ENCODE measurements at places on chromosomes 5 and 9.

- no peak for DNase-seq
Measured at GRCh38 chr5:56534102-56534829, 281.1 kb upstream of the MAP3K1 start.

- DNase-seq, result no peak
Measured at GRCh38 chr5:68960961-68961360, 132.9 kb upstream of the SLC30A5 start.

GRCh38 chr9:136232969-136233368, 12.6 kb downstream of the QSOX2 start:
- no peak for DNase-seq

DNA sequence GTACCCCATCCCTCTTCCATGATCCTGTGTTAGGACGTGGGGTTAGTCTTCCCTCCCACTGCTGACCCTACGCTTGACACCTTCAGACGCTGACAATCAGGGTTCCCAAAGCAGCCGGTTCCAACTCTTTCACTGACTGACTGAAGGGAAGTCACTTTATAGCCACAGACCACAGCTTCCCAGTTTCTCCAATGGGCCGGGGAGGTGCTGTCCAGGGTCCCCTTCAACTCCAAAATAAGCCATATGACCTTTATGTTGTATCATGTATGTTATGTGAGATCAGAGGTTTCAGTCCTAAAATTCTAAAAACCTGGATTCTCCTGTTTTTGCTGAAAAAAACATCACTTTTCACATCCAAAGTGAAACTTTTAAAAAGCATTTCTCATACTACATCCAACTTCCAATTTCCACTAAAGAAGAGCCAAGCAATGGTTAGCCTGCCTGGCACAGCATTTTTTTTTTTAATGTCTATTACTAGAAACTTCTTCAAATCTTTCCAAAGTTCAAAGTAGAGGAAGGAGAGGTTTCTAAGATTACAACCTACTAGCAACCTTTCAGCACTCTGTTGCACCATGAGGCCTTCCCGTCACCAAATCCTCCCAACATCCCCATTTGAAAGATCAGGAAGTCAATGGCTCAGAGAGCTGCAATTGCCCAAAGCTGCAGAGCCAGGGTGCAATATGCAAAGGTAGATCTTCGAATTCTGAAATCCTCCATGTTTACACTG, 5.2 kb downstream of the EPB41L4B start:
- DNase-seq, result no peak

DNA sequence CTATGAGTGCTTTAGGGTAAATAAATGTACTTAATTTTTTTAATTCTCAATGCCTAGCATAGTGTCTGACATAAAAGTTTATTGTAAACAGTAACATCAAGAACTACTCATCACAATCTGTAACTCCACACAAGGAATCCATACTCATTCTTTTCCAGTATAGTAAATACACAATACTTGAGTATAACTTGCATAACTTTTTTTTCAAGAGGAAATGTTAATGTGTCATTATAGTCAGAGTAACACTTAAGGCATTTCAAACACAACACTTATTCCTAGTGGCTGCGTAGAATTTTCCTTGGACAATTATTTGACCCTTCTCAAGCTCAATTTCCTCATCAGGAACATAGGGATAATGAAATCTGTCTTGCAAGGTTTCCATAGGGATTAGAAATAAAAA, 584.3 kb downstream of the CAAP1 start:
- DNase-seq, result no peak

- no peak for DNase-seq
Measured at GRCh38 chr5:107655831-107656230, 14.9 kb downstream of the EFNA5 start.

DNA sequence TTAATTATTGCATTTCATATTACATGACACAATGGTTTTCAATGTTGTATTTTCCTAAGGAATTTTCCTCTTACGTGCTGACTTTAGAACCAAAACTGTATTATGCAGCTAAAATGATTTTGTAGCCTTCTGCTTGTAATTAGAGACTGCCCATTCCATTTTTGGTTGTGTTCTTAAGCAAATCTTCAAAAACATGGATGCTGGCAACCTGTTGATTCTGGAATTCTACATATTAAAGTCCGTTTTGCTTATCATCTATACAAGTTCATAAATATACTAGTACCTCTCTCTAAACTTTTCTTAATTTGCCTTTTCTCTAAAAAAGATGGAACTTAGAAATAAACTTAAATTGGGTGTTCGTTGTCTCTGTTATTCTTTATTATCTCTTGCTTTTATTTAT, 88.3 kb downstream of the NR3C1 start:
- DNase-seq, result no peak

DNA sequence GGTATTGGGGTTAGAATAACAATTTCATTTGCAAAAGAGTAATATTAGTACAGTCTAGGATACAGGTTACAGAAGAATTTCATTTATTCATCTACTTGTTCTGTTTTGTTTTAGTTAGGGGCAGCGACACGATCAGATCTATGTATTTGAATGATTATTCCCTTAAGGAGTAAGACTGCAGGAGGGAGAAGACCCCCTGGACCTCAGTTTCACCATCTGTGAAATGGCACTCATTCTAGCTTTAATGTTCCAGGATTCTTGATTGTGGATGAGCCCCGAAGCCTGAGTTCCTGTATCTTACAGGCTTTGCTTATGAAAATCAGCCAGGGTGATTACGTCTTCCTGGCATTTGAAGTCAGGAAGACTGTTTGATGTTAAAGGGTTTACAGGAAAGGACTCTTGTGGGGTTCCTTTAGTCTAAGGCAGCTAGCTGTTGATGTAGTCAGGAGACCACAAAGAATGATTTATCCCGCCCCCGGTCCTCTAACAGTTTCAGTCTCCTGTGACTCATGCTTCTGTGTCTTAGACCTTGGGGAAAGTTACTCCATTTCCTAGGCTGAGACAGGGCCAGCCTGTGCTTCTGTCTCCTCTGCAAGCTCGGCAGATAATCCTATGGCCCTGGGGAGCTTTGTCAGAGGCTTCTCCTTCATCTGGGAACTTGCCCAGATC, 11.5 kb downstream of the SMIM3 start:
- no peak for DNase-seq

DNA sequence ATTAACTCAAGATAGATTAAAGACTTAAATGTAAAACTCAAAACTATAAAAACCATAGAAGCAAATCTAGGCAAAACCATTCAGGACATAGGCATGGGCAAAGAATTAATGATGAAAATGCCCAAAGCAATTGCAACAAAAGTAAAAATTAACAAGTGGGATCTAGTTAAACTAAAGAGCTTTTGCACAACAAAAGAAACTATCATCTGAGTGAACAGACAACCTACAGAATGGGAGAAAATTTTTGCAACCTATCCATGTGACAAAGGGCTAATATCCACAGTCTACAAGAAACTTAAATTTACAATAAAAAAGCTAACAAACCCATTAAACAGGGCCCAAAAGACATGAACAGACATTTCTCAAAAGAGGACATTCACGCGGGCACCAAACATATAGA, 34.4 kb upstream of the ZFAND5 start:
- no peak for DNase-seq

- DNase-seq, result no peak
Measured at GRCh38 chr5:61245486-61245885, 83.2 kb upstream of the SMIM15 start.

DNA sequence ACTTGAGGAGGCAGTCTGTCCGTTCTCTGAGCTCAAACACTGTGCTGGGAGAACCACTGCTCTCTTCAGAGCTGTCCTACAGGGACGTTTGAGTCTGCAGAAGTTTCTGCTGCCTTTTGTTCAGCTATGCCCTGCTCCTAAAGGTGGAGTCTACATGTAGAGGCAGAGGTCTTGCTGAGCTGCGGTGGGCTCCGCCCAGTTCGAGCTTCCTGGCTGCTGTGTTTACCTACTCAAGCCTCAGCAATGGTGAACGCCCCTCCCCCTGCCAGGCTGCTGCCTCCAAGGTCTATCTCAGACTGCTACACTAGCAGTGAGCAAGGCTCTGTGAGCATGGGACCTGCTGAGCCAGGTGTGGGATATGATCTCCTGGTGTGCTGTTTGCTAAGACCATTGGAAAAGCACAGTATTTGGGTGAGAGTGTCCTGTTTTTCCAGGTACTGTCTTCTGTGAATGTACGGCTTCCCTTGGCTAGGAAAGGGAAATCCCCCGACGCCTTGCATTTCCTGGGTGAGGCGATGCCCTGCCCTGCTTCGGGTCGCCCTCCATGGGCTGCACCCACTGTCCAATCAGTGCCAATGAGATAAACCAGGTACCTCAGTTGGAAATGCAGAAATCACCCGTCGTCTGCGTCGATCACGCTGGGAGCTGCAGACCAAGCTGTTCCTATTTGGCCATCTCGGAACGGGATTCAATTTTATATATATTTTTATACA, 58.5 kb downstream of the CNTRL start:
- peak; percentile 59 for DNase-seq

DNA sequence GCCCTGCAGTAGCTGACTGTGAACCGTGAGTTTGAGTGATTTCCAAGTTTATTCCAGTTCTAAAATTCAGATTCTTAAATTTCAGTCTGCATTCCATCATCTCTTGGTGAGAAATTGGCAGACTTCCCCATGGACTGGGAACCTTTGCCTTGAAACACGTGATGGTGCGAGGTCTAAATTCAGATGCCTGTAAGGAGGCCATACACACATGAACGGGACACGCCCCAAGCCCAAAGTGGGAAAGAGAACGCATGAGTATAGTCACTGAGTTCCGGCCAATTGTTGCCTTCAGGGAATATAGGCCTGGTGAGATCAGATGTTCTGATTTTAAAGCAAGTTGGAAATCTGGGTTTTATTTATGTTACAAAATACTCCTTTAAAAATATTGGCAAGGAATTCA, 1084.4 kb upstream of the WWC1 start:
- DNase-seq, result no peak

- no peak for DNase-seq
Measured at GRCh38 chr5:60943624-60944023, 1.2 kb downstream of the ERCC8 start.

DNA sequence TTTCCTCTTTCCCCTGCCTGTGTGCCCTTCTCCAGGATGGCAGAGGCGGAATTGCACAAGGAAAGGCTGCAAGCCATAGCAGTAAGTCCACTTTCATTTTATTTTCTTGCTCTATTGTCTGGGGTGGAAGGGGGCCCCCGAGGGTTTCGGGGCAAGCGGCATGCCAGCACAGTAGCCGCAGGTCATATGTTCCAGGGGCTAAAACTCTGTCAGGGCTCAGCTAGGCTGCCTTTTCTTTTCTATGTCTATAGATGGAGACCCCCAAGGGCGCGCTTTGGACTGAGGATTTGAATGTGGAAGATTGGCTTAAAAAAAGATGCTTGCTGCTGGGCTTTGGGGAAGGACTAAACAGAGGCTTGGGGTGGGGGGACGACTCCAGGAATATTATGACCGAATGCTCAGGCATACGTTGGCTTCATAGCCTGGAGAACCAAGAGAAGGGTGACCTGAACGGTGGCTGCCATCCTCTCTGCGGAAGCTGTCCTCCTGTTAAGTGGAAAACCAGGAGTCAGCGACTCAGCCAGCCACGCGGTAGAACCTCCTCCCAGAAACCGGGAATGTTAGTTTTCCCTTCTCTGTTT, 545 bp downstream of the PALM2AKAP2 start:
- DNase-seq, result no peak

- no peak for DNase-seq
Measured at GRCh38 chr5:26903469-26903868, 134.9 kb downstream of the CDH9 start.

DNA sequence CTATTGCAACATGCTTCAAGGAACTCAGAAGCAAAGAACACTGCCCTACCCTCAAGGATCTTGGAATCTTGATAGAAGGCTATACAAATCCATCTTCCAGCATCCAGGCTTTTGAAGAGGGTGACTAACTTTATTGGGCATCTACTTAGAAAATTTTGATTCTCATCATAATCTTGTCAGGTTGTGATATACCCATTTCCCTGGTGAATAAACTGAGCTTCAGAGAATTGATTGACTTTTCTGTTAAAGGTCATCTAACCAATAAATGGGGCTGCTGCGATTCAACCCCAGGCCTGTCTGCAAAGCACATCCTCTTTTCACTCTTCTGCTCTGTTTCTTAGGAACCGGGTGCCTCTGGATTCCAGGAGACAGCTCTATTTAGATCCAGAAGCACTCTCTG, 19.9 kb upstream of the INSYN2B start:
- no peak for DNase-seq

DNA sequence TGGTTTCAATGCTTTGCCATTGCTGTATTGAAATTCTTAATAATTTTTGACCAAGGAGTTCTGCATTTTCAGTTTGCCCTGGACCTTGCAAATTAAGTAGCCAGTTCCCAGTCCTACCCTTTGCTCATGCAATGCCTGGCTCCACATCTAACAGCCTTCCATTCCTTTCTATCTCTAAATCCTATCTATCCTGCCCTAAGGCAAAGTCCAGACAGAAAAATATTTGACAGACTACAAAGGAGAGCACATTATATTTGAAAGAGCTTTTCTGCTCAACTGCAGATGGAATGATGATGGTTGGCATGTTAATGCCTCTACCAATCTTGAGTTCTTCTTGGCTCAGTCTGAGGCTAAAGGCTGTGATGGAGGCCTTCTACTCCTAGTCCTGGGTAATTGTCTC, 15.5 kb downstream of the SLC22A4 start:
- DNase-seq, result no peak

DNA sequence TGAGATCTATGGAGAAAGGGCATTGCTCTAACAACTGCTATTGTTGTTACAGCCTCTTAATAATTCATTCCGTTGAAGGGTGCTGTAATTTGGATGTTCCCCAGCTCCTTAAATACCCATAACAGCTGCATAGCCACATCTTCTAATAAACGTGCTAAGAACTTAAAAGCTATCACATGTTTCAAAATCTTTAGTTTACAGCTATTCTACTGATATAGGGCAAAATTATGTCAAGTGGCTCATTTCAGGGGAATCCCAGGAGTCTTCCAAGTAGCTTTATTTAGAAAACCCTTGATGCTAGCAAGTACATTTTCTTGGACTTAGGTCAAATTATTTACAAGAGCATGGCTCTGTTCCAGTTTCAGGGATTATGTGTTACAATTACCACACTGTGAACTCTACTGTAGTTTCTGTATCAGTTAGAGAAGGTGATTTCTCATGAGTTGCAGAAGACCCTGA, 990.4 kb upstream of the ACO1 start:
- peak; percentile 5 for DNase-seq

DNA sequence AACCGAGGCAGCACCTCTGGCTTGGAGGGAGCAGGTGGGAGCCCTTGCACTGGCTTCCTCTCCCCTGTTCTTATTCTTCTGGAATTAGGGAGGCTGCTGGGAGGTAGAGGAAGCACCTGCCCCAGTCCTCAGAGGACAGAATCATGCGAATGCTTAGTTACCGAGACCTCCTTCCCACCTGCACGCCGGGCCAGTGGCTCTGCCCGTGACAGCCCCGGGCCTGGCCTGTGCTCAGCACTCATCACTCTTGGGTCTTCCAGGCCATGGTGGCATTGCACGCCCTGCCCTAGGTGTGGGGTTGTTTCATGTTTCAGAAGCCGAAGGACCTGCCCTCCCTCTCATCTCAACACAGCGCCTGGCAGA, 45.3 kb upstream of the NKD2 start:
- no peak for DNase-seq

- no peak for DNase-seq
Measured at GRCh38 chr5:84715091-84715490, 330.4 kb upstream of the EDIL3 start.
